ENCODE measurements at places on chromosomes 6 and 20.

DNA sequence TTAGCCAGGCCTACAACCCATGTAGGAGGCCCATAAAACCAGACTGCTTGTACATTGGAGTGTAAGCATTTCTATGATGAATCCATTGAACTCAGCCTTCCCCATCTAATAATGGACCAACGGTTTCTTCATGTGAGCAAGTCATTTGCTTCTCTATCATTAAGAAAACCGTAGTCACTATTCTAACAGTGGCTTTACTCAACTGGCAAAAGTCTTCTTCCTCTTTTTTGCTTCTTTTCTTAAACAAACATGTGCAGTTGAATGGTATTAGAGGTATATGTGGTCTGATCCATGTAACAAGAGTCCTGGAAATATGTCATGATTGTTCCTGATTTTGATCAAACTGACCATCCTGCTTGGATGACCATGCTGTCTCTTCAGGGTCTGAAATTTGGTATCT is 132.4 kb upstream of the STXBP5 start:
- DNase-seq = no peak
- H3K27ac ChIP-seq = no peak overlapping the region
- no peaks in the 10 kb centered on the region for H3K36me3 ChIP-seq
- no peaks in the 10 kb centered on the region for H3K4me1 ChIP-seq

GRCh38 chr20:59378396-59378795 is 78.0 kb downstream of the EDN3 start:
- no peaks in the 10 kb centered on the region for H3K4me1 ChIP-seq
- peaks cover 3% of the 10 kb centered on the region for H3K27me3 ChIP-seq
- H3K36me3 ChIP-seq = no peaks in the 10 kb centered on the region
- no peak overlapping the region for H3K4me3 ChIP-seq
- no peak for DNase-seq
- no peak overlapping the region for H3K27ac ChIP-seq

DNA sequence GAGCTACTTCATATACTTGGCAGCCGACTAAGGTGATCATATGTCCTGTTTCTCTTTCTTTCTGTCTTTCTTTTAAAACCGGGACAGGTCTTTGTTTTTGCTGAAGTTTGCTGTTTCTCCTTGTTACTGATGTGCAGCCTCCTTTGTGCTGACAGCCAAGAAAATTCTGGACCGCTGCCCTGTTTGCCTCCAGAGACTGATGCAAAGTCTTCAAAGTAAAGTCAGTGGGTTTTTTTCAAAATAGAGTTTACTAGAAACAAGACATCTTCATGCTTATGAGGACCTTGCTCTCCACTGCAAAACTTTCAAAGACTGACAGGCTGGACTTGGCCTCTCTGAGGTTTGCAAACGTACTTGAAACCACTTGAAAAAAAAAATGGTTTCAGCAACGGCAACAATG is 510.5 kb upstream of the MAP3K7 start:
- no peaks in the 10 kb centered on the region for H3K27me3 ChIP-seq
- peaks cover 8% of the 10 kb centered on the region for H3K4me1 ChIP-seq
- no peaks in the 10 kb centered on the region for H3K36me3 ChIP-seq
- H3K27ac ChIP-seq = no peak overlapping the region

DNA sequence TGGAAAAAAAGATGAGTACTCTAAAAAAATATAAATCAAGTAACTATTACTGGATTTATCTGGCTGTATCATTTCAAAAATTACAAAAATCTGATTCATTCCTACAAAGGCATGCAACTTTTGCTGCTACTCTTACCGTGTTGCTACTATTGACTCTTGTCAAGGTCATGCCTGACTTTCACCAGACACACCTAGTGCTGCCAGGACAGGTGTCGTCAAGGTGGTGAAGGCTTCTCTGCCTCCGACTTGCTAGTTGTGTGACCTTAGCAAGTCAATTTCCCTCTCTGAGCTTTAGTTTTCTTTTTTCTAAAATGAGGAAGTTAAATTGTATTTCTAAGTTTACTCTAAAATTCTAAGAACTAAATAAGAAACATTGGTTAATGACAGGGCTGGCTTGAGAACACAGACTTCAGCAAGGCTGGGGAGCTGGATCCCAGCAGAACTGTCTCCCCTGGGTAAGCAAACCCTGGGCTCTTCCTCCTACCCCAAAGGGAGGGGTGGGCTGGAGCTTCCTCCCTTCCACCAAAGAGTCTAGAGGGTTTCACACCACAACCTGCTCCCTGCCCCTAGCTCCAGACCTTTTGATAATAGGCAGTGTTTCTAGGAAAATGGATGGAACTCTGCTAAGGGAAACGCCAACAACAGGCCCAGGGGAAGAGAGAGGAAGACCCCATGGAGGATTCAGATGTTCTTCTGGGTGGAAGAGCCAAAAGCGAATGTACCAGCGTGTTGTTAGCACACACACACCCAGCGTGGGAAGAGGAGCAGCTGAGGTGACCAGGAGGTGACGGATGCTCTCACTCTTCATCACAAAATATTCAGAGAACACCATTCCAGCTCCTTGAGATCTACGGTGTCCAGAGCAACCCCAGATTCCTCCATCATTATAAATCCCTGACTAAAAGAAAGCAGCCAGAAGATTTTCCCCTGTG is 47.9 kb upstream of the CITED2 start:
- H3K27ac ChIP-seq = no peak overlapping the region
- H3K4me3 ChIP-seq = no peak overlapping the region
- no peaks in the 10 kb centered on the region for H3K4me1 ChIP-seq

DNA sequence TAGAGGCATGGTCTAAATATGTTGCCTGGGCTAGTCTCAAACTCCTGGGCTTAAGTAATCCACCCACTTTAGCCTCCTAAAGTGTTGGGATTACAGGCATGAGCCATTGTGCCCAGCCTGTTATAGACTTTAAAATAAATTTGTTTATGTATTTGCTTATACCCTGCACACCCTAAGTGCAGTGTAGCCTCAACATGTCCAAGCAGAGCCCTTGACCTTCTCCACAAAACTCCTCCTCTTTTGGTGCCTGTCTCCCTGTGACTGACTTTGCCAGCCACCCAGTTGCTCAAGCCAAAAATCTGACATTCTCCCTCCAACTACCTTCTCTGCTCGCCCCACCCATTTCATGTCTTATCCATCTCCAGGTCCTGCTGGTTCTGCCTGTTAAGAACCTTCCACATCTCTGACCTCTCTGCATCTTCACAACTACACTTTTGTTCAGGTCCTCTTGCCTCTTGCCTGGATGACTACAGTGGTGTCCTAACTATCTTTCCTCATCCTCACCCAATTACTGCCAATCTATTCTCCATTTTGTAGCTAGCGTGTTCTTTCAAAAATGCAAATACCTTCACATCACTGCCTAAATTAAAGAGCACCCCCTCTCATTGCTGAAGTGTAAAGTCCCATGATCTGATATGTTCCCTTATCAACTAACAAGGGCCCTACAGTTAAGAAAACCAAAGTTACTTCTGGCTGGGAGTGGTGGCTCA is 11.2 kb upstream of the KIFC1 start:
- no peak for DNase-seq
- H3K36me3 ChIP-seq = no peaks in the 10 kb centered on the region
- no peak overlapping the region for H3K27ac ChIP-seq
- H3K4me3 ChIP-seq = no peak overlapping the region
- H3K4me1 ChIP-seq = peaks cover 6% of the 10 kb centered on the region

DNA sequence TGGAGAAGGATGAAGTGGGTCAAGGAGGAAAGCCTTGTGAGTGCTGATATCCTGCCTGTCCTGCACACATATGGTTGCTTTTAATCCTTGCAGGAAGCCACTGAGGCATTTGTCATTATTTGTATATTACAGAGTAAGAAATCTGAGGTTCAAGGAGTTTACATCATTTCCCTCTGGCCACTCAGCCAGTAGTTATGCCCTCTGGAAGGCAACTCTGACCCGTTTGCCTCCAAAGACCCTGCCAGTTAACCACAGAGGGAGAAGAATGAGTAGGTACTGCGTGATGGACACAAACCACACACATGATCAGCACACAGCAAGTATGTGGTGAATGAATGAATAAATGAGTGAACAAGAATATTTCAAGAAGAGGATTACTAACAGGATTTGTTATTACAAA is 7.9 kb upstream of the FAM210B start:
- peaks cover 10% of the 10 kb centered on the region for H3K27me3 ChIP-seq
- H3K4me1 ChIP-seq = peaks cover 12% of the 10 kb centered on the region
- no peak for DNase-seq

- no peak for DNase-seq
- no peak overlapping the region for H3K27ac ChIP-seq
- no peaks in the 10 kb centered on the region for H3K36me3 ChIP-seq
- H3K4me3 ChIP-seq = no peak overlapping the region
- peaks cover 16% of the 10 kb centered on the region for H3K4me1 ChIP-seq
Measured at GRCh38 chr6:42751055-42751454, 5.2 kb upstream of the TBCC start.

- no peak overlapping the region for H3K27ac ChIP-seq
- H3K4me3 ChIP-seq = no peak overlapping the region
- peak; percentile 16 for DNase-seq
- no peaks in the 10 kb centered on the region for H3K27me3 ChIP-seq
- H3K36me3 ChIP-seq = peaks cover 5% of the 10 kb centered on the region
Measured at GRCh38 chr6:18431581-18431980, 44.4 kb downstream of the RNF144B start.

DNA sequence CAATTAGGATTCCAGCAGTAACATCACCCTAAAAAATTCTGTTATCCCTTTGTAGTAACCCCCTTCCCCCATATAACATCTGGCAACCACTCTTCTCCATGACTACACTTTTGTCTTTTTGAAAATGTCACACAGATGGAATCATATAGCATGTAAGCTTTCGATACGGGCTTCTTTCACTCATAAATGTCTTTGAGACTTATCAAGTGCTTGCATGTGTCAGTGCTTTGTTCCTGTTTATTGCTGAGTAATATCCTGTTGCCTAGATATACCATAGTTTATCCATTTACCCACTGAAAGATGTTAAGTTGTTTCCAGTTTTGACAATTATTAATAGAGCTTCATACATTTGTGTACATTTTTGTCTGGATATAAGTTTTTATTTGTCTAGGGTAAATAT is 10.4 kb upstream of the SNPH start:
- no peak overlapping the region for H3K27ac ChIP-seq
- DNase-seq = no peak
- H3K4me1 ChIP-seq = no peaks in the 10 kb centered on the region
- H3K27me3 ChIP-seq = peaks cover 6% of the 10 kb centered on the region

- H3K4me3 ChIP-seq = no peak overlapping the region
- no peaks in the 10 kb centered on the region for H3K36me3 ChIP-seq
- no peak for DNase-seq
- H3K4me1 ChIP-seq = no peaks in the 10 kb centered on the region
Measured at GRCh38 chr6:8361259-8361658, 74.1 kb downstream of the SLC35B3 start.

- H3K4me1 ChIP-seq = no peaks in the 10 kb centered on the region
- H3K27me3 ChIP-seq = no peaks in the 10 kb centered on the region
- H3K36me3 ChIP-seq = no peaks in the 10 kb centered on the region
- DNase-seq = no peak
Measured at GRCh38 chr6:78505178-78505577, 362.2 kb upstream of the IRAK1BP1 start.

DNA sequence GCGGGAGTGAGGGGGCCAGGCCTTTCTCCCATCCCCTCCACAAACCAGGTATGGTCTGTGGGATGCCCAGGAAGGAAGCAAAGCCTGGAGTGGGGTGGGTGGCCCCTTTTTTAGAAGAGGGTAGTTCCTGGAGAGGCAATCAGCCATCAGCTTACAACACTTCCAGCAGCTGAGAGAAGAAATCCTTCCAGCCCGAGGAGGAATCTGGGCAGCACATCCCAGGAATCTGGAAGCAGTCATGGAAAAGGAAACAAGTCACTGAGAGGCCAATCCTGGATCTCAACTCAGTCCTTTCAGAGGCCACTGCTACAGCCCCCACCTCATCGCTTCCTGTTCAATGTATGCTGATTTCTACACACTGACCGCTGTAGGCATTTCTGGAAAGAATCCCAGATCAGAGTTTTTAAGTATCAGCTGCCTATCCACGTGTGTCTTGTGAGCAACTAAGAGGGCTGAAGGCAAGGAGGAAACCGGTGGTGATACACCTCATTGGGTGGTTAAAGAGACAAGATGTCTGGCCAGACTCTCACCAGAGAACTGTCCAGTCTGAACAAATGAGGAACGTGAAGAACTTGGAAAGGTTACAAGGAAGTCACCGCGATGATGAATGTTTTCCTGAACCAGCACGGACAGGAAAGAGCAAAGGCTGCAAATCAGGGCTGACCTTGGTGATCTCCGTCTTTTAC is 92.9 kb upstream of the SHLD1 start:
- no peaks in the 10 kb centered on the region for H3K27me3 ChIP-seq
- no peak for DNase-seq
- H3K4me3 ChIP-seq = no peak overlapping the region

DNA sequence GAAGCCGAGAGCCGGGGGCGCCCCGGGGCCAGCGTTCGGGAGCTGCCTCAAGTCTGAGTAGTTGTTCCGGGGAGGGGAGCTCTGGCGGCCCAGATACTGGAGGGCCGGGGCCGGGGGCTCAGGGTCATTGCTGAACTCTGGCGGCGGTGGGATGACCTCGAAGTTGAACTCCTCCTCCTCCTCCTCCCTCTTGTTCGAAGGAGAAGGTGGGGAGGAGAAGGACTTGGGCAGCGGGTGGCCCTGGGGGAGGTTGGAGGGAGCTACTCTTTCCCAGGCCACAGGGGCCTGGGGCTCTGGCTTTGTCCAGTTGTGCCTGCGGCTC is 37.7 kb downstream of the C6orf132 start:
- no peaks in the 10 kb centered on the region for H3K27me3 ChIP-seq
- H3K36me3 ChIP-seq = peaks cover 57% of the 10 kb centered on the region
- H3K4me3 ChIP-seq = peak overlapping the region; percentile 36

DNA sequence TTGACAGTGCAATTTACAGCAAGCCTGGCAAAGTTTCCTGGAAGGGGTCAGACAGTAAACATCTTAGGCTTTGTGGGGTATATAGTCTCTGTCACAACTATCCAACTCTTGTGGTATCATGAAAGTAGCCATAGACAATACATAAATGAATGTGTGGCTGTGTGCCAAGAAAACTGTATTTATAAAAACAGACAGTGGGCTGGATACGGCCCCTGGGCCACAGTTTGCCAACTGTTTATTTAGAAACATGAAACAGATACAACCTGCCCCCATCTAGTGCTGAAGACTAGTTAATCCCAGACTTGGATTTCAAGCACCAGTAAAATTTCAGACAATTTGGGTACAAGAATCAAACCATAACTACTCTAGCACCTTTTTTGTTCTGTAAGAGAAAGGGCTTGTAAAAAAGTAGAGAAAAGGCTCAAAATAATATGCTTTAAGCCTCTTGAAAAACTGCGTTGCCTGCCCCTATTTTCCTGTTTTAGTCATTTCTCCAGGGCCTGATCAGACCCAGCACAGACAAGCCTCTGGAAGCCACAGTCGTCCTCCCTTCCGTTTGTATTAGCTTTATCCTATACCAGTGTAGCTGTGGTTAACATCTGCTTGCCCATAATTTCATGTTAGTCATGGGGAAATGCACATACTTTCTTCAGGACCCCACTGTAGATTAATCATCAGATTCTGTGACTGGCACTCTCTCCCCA is 30.8 kb downstream of the JAG1 start:
- peaks cover 6% of the 10 kb centered on the region for H3K4me1 ChIP-seq
- DNase-seq = no peak
- H3K4me3 ChIP-seq = no peak overlapping the region
- H3K27me3 ChIP-seq = no peaks in the 10 kb centered on the region
- H3K36me3 ChIP-seq = peaks cover 94% of the 10 kb centered on the region
- H3K27ac ChIP-seq = no peak overlapping the region

Measured in stomach (tissue), 19 donors.